ENCODE measurements at places on chromosomes 13 and 19.

GRCh38 chr13:50127726-50128291, 112.6 kb downstream of the KCNRG start:
- peak; percentile 61 for DNase-seq

GRCh38 chr13:86846501-86846900, 824.7 kb upstream of the SLITRK5 start:
- no peak for DNase-seq

DNA sequence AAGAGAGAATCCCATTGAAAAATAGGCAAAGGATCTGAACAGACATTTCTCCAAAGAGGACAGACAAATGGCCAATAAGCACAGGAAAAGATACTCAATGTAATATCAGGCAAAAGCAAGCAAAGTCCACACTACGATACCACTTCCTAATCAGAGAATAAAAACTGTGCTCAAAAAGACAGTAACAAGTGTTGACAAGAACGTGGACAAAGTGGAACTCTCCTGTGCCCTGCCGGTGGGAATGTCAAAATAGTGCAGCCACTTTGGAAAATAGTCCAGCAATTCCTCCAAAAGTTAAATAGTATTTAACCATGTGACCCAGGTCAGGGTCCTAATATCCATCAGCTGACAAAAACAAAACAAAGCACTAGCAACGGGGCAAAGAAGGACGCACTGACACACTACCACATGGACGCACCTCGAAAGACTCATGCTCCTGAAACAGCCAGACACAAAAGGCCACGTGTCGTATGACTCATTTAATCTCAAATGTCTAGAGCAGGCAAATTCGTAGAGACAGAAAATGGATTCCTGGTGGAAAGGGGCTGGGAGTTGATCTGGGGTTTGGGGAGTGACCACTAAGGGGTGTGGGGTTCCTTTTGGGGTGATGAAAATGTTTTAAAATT, 5.2 kb downstream of the MIER2 start:
- no peak for DNase-seq

DNA sequence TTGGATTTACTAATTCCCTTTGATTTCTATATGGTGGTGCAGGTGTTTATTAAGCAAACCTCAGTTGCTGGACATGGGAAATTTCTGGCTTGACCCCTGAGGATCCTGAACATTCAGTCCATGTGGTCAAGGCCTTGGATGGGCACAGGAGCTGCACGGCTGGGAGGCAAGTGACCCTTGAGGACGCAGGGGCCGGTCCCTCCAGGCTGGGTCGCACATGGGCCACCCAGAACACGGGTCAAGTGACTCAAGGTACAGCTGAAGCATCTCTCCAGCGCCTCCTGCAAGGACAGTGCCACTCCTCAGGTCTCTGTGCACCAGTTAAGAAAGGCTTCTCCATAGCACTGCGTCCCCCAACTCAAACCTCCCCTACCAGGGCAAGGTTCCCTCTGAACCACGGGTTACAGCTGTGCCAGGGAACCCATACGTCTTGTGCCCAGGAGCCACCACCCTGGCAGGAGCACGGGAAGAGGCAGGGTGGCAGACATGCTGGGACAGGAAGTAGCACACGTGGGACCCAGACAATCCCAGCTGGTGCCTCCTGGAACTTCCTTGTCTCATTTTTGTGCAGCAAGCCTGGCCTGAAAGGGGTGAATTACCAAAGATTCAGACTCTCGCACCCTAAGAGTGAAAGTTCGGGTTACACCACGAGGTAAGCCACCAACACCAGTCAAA, 93.1 kb downstream of the SPACA7 start:
- DNase-seq = no peak

DNA sequence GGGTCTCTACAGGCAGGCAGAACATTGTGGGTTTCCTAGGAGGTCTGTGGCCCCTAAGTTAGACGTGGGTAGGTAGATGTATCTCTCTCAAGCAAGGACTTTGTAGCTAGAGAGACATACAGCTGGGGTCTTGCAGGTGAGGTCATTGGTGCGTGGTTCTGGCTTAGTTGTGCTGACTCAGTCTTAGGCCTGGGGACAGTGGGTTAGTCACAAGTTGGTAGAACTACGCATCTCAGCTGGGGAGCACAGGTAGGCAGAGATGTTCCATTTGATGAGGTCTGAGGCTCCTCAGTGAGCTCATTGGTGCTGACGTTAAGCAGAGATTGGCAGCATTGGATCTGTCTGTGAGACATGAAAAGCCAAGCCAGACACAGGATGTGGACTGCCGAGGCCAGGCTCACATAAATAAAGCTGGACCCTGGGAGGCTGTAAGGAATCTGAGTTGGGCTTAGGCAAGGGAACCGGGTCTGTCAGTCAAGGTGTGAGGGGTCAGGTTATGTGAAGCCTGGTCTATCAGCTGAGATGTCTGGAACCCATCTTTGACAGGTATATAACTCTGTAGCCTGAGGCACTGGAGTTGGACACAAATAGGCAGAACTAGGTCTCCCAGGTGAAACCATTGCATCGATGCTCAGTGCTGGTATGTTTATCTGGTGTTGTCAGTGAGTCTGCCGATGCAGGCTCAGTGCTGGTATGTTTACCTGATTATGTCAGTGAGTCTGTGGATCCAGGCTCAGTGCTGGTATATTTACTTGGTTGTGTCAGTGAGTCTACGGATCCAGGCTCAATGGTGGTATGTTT, 17.4 kb upstream of the PDCD2L start:
- DNase-seq = no peak

All from H7 (cell line).